ENCODE measurements at places on chromosomes 1 and 21.

DNA sequence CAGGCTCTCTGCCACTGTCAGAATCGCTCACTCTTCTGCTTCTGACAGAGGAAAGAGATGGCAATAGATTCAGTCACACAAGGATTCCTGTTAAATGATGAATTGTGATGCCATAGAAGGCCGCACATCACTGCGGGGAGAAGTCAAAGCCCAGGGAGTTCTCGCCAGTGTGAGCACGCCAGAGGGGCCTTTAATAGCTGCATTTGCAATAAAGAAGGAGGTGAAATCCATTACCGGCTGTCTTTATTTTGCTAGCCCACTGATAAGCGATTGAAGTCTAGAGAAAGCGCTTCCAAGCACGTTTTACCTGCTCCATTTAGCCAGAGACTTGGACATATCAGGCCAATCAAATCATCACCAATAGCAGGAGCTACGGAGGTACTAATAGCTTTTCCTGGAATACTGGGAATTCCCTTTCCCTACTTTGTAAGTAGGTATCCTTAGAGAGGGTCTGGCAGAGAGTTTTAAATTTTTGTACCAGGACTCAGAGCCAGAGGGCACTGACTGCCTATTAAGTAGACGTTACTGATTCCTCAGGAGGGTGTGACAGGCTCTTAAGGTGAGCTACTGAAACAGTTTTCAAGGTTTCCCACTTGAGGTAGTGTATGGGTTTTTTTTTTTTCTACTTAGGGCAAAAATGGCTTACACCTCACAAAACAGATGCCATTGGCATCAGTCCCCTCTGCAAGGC lies 10.2 kb upstream of the TARBP1 start:
- DNase-seq, result no peak

GRCh38 chr1:179366093-179366800 lies 476 bp downstream of the AXDND1 start:
- DNase-seq, result no peak

GRCh38 chr1:54272134-54272533 lies 72.2 kb downstream of the MRPL37 start:
- DNase-seq, result no peak

GRCh38 chr1:206804156-206804737 lies 32.0 kb upstream of the IL10 start:
- no peak for DNase-seq

GRCh38 chr1:247647864-247648263 lies 31.7 kb downstream of the OR13G1 start:
- no peak for DNase-seq

- DNase-seq, result no peak
Observed at GRCh38 chr1:182652933-182653332, 31.5 kb downstream of the RGS8 start.

GRCh38 chr1:200627575-200628222 lies 7.1 kb upstream of the KIF14 start:
- no peak for DNase-seq

- no peak for DNase-seq
Observed at GRCh38 chr21:45522381-45522780, 19.9 kb downstream of the SLC19A1 start.

DNA sequence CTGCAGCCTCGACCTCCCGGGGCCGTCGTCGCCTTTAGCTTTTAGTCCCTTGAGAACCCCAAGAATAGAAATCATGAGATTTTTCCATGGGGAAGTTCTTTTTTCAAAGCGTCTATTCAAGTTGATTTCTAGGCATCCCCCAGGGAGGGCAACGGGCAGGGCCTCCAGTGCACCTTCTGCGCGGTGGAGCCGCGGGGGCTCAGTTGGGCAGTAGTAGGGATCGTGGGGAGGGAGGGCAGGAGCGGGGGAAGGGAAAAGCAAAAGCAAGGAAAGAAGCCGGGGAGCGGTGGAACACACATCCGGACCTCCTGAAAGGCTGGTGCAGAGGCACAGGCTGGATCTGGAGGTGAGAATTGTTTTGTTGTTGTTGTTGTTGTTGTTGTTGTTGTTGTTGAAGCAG lies 103.4 kb downstream of the PPIAL4G start:
- DNase-seq, result no peak

GRCh38 chr1:173212952-173213491 lies 5.9 kb upstream of the TNFSF4 start:
- DNase-seq, result no peak

GRCh38 chr21:27954543-27955165 lies 987.8 kb upstream of the ADAMTS5 start:
- no peak for DNase-seq

DNA sequence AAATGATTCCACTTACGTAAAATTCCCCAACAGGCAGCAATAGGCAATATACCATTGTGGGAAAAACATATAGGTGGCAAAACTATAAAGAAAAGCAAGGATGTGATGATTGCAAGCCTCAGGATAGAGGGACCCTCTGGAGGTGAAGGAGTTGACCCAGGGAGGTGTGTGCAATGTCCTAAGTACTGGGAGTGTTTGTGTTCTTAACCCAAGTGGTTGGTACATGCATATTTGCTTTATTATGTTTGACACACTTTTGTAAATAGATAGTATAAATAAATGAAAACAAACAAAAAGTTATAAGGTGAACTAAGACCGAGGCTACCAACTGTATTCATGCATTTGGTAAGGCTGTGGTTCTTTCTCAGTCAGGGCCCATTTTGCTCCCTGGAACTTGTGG lies 7.5 kb downstream of the MX1 start:
- no peak for DNase-seq

- no peak for DNase-seq
Observed at GRCh38 chr1:184494929-184495328, 108.1 kb downstream of the C1orf21 start.

GRCh38 chr1:209344156-209344555 lies 239.4 kb upstream of the CAMK1G start:
- DNase-seq, result no peak

GRCh38 chr1:66450043-66450514 lies 83.9 kb upstream of the SGIP1 start:
- DNase-seq, result no peak

DNA sequence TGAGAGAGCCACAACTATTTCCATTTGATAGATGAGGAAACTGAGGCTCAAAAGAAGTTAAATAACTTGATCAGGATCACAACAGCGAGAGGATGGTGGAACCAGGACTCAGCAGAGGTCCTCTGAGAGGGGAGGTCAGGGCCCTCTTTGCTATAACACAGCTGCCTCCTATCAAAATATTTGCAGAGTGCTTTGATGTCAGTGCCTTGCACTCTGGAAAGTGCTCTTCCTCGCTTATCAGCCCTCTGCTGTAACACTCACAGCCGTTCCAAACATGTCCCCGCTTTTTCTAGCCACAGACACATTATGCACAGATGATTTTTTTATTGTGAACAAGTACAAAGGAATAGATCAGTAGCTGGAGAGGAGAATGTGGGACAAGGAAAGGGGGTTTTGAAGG lies 71.8 kb upstream of the ARHGAP29 start:
- no peak for DNase-seq

DNA sequence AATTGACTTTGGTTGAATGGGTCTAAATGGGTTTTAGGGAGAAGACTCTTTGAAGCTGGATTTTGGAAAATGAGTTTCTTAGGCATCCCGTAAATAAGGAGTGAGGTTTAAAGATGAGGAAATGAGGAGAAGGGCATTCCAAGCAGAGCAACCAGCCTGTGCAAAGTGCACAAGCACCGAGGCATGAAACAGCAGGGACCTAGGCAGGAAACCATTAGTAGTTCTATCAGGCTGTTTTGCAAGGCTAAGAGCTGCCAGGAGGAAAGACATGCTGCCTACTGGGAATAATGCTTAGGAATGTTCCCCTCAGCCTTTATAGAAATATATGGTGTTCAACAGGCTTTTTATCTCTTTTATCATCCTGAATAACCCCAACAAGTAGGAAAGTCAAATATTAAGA lies 153.1 kb upstream of the FGGY start:
- no peak for DNase-seq

GRCh38 chr1:157806431-157807149 lies 13.3 kb downstream of the FCRL1 start:
- no peak for DNase-seq

- no peak for DNase-seq
Observed at GRCh38 chr1:147163019-147163418, 9.3 kb downstream of the PRKAB2 start.

DNA sequence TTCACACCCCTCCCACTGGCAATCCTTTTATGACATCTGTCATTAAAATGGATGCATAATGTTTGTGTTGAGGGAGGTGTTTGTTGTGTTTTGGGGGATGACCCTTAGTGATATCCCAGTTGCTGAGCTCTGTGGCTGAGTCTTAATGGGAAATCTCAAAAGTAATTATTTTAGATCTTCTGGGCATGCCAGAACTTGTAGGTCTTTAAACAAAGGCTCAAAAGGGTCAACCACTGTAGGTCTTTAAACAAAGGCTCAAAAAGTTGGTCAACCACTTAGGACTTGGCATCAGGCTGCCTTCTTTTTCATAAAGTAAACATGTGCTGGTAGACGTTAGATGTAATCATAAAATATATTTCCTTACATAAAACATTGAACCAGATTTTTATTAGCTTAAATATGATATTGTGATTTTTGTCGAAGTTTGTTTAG lies 78.0 kb downstream of the CDC14A start:
- no peak for DNase-seq

DNA sequence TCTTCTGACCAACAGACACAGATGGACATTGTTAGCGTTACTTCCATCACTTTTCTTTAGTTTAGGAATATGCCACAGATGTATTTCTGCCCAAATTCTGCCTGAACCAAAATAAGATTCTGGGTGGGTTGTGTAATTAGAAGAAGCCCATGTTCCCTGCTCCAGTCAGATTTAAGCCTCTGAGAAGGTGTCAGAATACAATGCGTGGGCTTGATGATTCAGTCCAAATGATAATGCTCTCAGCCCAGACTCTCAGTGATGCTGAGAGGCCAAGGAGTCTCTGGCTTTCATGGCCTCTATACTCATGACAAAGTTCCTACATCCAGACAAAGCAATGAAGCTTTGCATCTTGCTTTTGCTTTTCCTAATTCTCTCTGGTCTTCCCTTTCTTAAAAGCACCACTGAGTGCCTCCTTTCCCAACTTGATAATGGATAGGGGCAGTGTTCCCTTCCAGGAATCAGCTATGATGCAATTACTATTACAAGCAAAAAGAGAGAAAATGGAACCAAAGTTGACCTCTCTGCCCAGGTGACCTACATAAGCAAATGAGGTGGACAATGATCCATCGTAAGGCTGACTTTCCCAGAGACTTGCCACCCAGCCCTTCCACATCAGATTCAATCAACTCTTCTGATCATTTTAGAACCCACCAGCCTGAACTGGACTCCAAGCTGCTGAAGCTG lies 8.8 kb downstream of the SEC16B start:
- DNase-seq, result no peak

DNA sequence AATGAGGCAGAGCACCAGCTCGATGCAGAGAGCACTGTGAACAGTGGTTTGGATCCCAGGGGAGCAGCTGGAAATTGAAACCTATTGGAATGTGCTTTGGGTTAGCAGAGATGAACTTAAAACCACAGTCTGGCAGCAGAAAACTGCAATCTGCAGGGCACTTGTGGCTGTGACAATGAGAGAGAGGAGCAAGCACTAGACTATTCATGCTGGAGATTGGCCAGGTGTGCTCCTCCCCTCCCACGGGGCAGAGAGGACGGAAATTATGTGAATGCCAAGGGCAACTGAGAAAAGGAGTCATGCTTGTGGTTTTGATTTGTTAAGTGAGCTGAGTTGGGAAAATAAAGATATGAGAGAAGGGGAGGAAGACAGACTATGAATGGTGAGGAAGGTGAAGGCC lies 38.1 kb downstream of the HSD3B2 start:
- peak; percentile 55 for DNase-seq

DNA sequence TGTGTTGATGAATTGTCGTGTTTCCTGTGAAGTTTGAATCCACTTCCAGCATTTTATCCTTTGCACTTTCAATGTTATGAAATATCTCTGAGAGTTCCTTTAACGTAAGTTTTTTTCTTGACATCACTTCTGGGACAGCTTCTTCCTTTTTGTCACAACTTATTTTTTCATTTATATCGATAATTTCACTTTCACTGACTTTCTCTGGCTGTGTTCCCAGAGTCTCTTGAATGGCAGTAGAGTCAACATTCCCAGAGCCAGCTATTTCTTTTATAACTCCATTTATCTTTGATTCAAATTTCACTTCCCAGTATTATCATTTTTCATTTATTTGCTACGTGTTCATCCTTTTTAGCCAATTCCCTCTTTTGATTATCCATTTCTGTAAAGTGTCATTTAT lies 256.5 kb downstream of the PAPPA2 start:
- no peak for DNase-seq

- DNase-seq, result no peak
Observed at GRCh38 chr1:39082010-39082799, 56.1 kb downstream of the NDUFS5 start.

DNA sequence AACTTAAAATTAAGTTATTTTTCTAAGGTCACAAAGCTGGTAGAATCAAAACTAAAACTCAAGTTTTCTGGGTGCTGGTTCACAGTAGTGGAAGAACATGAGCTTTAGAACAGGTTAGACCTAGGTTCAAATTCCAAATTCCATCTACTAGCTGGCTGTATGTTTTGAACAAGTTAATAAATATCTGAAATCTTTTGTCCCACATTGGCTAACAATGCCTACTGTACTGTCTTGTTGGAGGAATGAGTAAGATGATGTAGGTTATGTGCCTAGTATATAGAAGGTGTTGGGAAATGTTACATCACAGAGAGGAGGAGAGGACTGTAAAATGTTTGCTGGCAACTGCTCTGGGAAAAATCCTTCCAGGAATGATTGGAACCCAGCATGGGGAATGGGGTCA lies 14.0 kb upstream of the CD247 start:
- DNase-seq, result no peak

DNA sequence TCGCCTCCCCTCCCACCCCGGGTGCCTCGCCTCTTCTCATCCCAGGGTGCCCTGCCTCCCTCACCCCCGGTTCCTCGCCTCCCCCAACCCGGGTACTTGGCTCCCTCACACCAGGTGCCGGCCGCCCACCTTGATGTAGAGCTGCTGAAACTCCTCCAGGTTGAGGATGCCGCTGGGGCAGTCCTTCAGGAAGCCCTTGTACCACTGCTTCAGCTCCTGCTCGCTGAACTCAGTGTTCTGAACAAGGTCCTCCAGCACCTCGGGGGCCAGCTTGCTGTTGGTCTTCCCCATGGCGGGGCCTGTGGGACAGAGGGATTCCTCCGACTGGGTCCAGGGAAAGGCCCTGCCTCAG lies 6.9 kb downstream of the HPCAL4 start:
- no peak for DNase-seq

DNA sequence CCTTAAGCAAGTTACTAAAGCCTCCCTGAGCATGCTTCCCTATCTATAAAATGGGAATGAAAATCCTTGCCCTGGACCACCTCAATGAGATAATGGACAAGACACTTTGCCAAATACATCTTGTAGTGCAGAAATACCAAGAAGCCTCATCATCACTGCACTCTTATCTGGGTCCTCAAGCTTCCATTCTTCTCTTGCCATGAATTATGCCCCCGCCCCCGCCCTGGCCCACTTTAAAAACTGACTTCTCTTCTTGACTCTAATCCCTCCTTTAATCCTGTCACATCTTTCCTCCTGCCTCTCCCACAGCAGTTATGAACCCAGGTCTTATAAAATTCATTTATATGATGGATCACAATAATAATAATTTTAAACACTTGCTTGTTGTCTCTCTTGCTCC lies 14.8 kb downstream of the ARHGEF11 start:
- no peak for DNase-seq

GRCh38 chr1:83999316-83999819 lies 436 bp upstream of the TTLL7 start:
- DNase-seq, result no peak

Data from epithelial cell of prostate (primary cell).